Progenitor cell of endocrine pancreas (in vitro differentiated cells): ENCODE measurements at places on chromosomes 12 and 14. TPM values are rescaled to one million over a fixed set of nuclear protein-coding genes. Genes with fewer than 3 reads are reported as not detected.

DNA sequence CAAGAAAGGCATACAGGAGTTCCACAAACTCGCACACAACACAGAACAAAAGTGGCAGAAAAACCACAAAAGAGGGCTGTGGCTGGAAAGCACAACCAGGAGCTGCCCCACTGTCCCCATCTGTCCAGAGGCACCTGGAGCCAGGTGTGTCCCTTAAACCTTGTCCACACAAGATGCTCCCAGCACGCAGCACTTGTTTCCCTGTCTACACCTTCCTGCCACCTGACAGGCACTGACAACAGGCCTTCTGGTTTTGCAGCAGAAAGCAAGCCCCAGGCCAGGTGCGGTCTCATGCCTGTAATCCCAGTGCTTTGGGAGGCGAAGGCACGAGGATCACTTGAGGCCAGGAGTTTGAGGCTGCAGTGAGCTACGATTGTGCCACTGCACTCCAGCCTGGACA, 3.6 kb downstream of the BTBD6 start:
- no peak overlapping the region for H3K27ac ChIP-seq
- H3K4me1 ChIP-seq = peaks cover 3% of the 10 kb centered on the region
- H3K36me3 ChIP-seq = peaks cover 12% of the 10 kb centered on the region

DNA sequence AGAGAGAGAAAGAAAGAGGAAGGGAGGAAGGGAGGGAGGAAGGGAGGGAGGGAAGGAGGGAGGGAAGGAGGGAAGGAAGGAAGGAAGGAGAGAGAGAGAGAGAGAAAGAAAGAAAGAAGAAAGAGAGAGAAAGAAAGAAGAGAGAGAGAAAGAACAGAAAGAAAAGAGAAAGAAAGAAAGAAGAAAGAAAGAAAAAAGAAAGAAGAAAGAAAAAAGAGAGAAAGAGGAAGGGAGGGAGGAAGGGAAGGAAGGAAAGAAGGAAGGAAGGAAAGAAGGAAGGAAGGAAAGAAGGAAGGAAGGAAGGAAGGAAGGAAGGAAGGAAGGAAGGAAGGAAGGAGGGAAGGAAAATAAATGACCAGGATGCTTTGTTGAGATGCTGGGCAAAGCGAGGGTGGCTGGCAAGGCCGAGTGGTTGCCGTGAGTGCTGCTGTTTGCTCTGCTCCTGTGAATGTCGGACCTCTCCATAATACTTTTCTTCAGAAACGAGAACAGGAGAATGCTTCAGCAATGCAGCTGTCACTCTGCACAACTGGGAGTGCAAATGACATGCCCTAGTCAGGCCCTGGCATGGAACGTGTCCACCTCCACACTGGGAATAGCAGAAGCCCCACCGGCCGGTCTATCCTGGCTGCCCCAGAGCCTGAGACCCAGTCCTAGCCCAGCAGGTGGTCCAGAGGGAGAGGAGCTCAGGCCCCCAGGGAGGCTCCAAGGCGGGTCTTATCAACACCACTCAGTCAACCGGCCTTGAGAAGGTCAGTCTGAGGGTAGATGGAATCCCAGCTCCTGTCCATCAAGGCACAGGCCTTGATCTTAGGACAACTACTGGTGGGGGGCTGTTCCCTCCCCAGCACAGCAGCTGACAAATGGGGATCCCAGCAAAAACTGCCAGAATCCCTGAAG, 25.1 kb upstream of the EIF5 start:
- H3K27me3 ChIP-seq = peaks cover 5% of the 10 kb centered on the region
- H3K36me3 ChIP-seq = no peaks in the 10 kb centered on the region
- H3K4me3 ChIP-seq = no peak overlapping the region
- DNase-seq = no peak
- peak overlapping the region; percentile 45 for H3K27ac ChIP-seq

DNA sequence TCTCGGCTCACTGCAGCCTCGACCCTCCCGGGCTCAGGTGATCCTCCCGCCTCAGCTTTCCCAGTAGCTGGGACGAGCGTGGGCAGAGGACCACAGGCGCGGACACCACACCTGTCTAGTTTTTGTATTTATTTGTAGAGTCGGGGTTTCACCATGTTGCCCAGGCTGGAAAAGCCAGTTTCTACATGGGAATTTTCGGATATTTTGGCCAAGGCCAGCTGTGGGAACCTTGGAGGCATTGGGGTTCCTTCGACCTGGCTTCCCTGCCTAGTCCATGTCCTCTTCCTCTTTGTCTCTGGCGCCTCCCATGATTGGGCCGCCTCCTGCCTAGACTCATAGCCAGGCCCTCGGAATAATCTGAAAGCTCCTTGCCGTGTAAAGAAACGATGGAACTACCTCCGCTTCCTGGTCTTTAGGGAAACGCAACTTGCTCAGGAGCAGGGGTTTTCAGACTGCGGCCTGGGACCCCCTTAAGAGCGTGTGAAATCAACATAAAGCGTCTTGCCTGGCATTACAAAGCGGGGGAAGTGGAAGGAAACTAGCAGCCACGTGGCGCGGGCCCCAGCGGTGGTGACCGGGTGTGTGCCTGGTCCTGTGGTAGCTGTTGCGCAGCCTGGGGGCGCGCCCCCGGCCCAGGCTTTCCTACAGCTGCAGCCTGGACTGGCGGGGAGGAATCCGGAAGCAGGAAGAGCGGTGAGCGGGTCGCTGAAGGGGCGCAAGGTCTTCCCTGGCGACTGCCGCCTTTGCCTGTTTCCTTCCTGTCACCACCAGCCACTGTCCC, 1.4 kb upstream of the HSP90AA1 start:
- peaks cover 29% of the 10 kb centered on the region for H3K36me3 ChIP-seq
- H3K4me1 ChIP-seq = peaks cover 36% of the 10 kb centered on the region
- H3K4me3 ChIP-seq = peak overlapping the region; percentile 76

GLIPR1L1 gene
- not detected in 2 replicates for total RNA-seq

GRCh38 chr14:76320486-76320885, 55.5 kb upstream of the ESRRB start:
- H3K4me3 ChIP-seq = no peak overlapping the region
- no peaks in the 10 kb centered on the region for H3K36me3 ChIP-seq
- no peak overlapping the region for H3K27ac ChIP-seq
- H3K27me3 ChIP-seq = peaks cover 35% of the 10 kb centered on the region
- no peaks in the 10 kb centered on the region for H3K4me1 ChIP-seq

ASIC1 gene
- total RNA-seq = 5.2 and 5.7 TPM in 2 replicates

DNA sequence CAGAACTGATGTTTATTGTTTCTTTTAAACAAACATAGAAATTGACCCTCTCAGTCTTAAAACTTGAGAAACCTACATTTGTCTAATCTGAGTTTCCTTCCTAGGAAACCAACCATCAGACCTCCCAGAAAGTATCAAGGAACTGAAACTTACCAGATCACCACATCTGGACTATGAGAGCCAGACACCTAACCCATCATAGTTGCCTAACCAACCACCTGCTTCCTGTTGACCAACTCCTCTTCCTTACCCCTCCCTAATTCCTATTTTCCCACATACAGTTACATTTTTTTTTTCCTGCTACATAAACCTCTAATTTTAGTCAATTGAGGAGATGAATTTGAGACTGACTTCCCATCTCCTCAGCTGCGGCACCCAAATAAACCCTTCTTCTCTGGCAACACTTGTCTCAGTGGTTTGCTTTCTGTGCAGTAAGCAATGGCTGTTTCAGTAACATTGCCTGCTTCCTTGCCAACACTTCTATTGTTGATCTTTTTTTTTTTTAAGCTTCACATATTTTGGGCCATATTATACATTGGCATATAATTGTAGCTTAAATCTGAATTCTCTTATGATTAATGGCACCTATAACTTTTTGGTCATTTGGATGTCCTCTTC, 34.3 kb downstream of the KLRD1 start:
- peaks cover 7% of the 10 kb centered on the region for H3K27me3 ChIP-seq
- no peak overlapping the region for H3K27ac ChIP-seq
- peaks cover 2% of the 10 kb centered on the region for H3K36me3 ChIP-seq
- no peaks in the 10 kb centered on the region for H3K4me1 ChIP-seq

DNA sequence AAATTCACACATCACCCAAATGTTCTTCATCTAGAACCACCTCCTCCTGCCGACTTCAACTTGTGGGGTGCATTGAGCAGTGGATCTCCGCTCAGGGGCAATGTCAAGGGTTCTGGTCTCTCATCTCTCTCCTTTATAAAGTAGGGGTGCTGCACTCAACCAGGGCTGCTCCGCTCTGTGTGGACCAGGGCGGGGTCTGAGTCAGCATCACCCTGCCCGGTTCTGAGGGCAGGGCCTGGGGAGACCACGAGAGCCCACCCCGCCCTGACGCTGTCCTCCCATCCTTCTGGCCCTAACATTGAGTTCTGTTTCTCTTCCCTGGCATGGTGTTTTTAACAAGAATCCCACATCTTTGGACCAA, 311.6 kb upstream of the DIO3 start:
- H3K4me1 ChIP-seq = no peaks in the 10 kb centered on the region
- H3K27me3 ChIP-seq = peaks cover 7% of the 10 kb centered on the region
- H3K4me3 ChIP-seq = no peak overlapping the region

PTCSC3 gene
- not detected in 2 replicates for total RNA-seq

- H3K27me3 ChIP-seq = no peaks in the 10 kb centered on the region
- no peak overlapping the region for H3K4me3 ChIP-seq
- peaks cover 4% of the 10 kb centered on the region for H3K36me3 ChIP-seq
- no peaks in the 10 kb centered on the region for H3K4me1 ChIP-seq
- H3K27ac ChIP-seq = no peak overlapping the region
These were observed 22.8 kb upstream of the VCPKMT start for GRCh38 chr14:50139192-50139591.

SPRYD3 gene
- total RNA-seq = 17.9 and 18.0 TPM in 2 replicates

NPFF gene
- total RNA-seq = not detected in 2 replicates

DNA sequence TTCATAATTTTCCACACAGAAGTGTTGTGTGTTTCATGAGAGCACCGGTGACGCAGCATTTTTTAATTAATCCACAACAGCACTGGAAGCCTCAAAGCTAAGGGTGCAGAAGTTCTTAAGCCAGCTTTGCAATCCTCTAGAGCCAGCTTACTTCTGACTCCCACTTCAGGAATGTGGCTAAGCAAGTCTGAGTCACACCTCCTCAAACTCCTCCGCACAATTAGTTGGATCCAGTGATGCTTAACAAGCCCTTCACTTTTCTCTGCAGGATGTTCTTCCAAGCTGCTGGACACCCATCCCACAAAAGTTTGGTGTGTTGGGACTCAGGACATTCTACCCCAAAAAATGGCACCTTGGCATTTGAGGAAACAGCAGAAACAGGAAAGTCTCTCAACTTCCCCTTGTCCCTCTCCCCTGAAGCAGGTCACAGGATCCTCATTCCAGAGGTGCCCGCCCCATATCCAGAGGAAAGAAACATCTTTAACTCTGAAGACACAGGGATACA, 210.0 kb downstream of the PPM1H start:
- H3K36me3 ChIP-seq = peaks cover 1% of the 10 kb centered on the region
- peak; percentile 11 for DNase-seq
- peaks cover 30% of the 10 kb centered on the region for H3K4me1 ChIP-seq
- no peaks in the 10 kb centered on the region for H3K27me3 ChIP-seq
- peak overlapping the region; percentile 92 for H3K27ac ChIP-seq

DNA sequence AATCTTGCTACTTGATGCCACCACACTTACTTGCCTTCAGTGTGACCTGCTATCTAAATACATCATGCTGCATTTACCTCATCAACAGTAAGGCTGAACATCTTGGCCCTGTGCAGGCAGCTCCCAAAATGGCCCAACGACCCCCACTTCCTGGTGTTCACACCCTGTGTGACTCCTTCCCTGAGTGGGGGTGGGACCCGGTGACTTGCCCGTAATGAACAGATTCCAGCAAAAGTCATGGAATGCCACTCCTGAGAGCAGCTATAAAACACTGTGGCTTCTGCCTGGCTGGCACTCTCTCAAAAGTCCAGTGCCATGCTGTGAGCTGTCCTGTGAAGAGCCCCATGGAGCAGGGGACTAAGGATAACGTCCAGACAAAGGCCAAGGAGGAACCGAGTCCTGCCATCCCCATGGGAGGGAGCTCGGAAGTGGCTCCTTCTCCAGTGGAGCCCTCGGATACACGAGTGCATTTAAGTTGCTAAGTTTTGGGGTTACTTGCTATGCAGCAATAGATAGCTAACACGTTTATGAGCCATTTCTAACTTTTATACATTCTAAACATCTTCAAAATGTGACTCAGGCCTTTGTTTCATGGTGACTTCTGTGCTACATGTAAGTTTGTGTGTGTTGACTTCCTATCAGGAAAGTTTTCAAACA, 33.0 kb downstream of the P2RX2 start:
- DNase-seq = no peak
- H3K27ac ChIP-seq = no peak overlapping the region
- H3K4me3 ChIP-seq = no peak overlapping the region
- H3K4me1 ChIP-seq = no peaks in the 10 kb centered on the region
- H3K36me3 ChIP-seq = peaks cover 26% of the 10 kb centered on the region

- H3K27me3 ChIP-seq = no peaks in the 10 kb centered on the region
- peaks cover 1% of the 10 kb centered on the region for H3K4me1 ChIP-seq
- H3K27ac ChIP-seq = no peak overlapping the region
- no peak overlapping the region for H3K4me3 ChIP-seq
These were observed 400.2 kb upstream of the DCN start for GRCh38 chr12:91582811-91583210.

GRCh38 chr12:102876883-102877282, 40.2 kb downstream of the PAH start:
- H3K27me3 ChIP-seq = peaks cover 44% of the 10 kb centered on the region
- no peak for DNase-seq
- H3K4me3 ChIP-seq = no peak overlapping the region
- peaks cover 2% of the 10 kb centered on the region for H3K36me3 ChIP-seq
- peaks cover 5% of the 10 kb centered on the region for H3K4me1 ChIP-seq

DNA sequence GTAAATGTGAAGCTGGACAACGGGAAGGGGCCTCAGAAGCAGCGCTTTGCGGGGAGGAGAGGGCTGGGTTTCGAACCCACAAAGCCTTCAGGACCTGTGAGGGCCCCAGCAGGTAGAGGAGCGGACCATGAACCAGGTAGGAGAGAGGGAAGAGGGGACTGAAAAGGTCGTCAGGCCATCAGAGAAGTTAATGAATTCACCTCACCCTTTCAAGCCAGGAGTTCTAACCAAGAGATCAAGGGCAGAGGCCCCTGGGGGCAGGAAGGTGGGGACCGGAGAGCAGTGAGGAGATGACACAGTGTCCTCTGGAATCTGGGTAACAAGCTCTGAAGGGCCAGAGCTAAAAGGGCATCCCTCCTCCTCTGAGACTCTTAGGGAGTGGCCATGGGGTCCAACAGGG, 19.4 kb downstream of the SERPINA1 start:
- no peaks in the 10 kb centered on the region for H3K36me3 ChIP-seq
- H3K27ac ChIP-seq = no peak overlapping the region
- H3K4me1 ChIP-seq = peaks cover 5% of the 10 kb centered on the region
- H3K4me3 ChIP-seq = no peak overlapping the region
- peaks cover 4% of the 10 kb centered on the region for H3K27me3 ChIP-seq

GRCh38 chr12:25276199-25276937, 25.6 kb upstream of the KRAS start:
- DNase-seq = no peak
- H3K27ac ChIP-seq = peak overlapping the region; percentile 2
- no peak overlapping the region for H3K4me3 ChIP-seq
- H3K36me3 ChIP-seq = no peaks in the 10 kb centered on the region
- peaks cover 4% of the 10 kb centered on the region for H3K4me1 ChIP-seq

- peaks cover 12% of the 10 kb centered on the region for H3K4me1 ChIP-seq
- H3K4me3 ChIP-seq = no peak overlapping the region
- H3K27ac ChIP-seq = no peak overlapping the region
- H3K27me3 ChIP-seq = peaks cover 38% of the 10 kb centered on the region
These were observed 5.6 kb upstream of the CRIP1 start for GRCh38 chr14:105480807-105481801.

SYNDIG1L gene
- total RNA-seq = 0.29 and 0.34 TPM in 2 replicates

- peaks cover 20% of the 10 kb centered on the region for H3K4me1 ChIP-seq
- no peak overlapping the region for H3K27ac ChIP-seq
- no peak for DNase-seq
- H3K36me3 ChIP-seq = peaks cover 14% of the 10 kb centered on the region
- no peaks in the 10 kb centered on the region for H3K27me3 ChIP-seq
These were observed 398.4 kb upstream of the RGS6 start for GRCh38 chr14:71533800-71534199.
